IPS DF 6.9 (cell line): ENCODE measurements at places on chromosomes 11 and 22.

- no peak for DNase-seq
Observed at GRCh38 chr22:39818094-39818493, 75.5 kb downstream of the ENTHD1 start.

GRCh38 chr22:27499121-27499520 lies 302.4 kb downstream of the MN1 start:
- no peak for DNase-seq

DNA sequence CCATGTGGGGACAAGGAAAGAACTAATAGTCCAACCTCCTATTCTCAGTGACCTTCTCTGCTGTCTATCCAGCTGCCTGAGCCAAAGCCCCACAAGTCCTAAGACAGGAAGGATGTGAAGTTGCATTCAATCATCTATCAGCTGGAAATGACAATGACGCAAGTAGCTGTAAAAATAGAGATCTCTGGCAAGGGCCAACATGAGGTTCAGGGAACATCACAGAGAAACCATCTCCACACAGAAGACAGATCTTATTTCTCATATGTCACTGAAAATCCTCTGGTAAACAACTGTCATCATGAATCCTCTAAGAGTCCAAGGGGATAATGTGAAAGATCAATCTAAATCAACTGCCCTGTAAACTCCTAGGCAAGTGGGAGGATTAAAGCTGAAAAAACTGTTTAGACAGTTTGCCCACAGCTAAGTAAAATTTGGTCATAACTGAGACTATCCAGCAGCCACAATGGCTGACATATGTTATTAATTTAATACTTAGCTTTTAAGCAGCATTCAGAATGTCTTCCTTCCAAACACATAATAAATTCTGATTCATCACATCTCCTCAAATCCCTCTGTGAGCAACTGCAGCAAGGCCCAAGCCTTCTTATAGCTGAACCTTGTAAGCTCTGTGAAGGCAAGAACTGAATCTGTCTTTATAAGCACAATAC lies 52.1 kb downstream of the ALG9 start:
- DNase-seq, result no peak

DNA sequence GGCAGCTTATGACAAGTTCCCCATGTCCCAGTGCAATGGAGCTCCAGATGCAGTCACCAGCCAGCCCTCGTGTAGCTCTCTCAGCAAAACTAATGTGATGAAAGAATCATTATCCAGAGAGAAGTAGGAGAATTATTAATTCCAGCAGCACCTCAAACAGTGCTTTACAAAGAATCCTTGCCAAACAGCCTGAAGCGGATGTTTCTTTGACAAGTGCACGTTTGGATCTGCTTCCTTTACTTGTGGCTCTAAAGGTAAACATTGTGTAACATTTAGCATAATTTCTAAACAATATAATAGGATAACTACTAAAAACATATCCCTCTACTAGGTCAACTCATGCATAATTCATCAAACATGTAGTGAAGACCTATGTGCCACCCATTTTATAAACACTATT lies 197.0 kb downstream of the FAM181B start:
- no peak for DNase-seq

GRCh38 chr11:19437760-19438159 lies 197.0 kb upstream of the E2F8 start:
- no peak for DNase-seq

DNA sequence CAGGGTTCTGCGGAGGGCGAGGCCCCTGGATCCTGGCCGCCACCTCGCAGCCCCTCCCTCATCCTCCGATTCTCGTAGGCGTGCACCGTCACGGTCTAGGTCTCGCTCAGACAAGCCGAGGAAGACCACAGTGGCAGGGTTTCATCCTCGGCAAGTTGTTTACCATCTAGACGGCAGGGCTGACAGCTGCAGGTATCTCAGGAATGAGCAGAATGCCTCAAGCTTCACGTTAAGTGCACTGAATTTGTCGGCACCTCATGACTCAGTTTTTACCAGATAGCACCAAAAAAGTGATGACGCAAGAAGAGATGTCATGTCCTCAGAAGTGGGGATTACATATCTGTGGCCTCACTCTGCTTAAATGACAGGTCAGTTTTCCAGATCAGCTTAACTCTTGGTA lies 35.1 kb downstream of the WT1 start:
- no peak for DNase-seq

GRCh38 chr11:74538680-74539079 lies 45.2 kb upstream of the LIPT2 start:
- DNase-seq, result no peak

GRCh38 chr22:36364255-36365019 lies 23.3 kb downstream of the MYH9 start:
- no peak for DNase-seq

GRCh38 chr11:210122-210802 lies 2.8 kb downstream of the RIC8A start:
- DNase-seq, result no peak

GRCh38 chr11:76062733-76063132 lies 143.6 kb downstream of the WNT11 start:
- no peak for DNase-seq

DNA sequence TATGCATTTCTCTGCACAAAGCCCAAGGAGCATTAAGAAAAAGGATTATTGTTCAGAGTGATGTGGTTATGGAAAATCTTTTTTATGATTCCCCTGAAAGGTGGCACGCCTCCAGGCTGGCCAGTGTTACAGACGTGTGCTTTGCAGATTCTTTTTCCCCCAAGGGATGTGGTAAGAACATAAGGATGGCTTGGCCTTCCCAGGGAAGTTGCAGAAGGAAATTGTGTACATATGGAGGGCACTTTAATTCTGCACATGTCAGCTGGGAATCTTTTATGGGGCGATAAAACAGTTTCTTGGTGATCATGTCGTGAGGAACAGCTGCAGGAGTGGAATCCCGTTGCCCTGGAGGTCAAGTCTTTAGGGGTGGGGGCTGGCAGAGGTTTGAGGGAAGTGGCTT lies 9.7 kb downstream of the SMARCB1 start:
- no peak for DNase-seq

GRCh38 chr11:108197351-108197750 lies 25.1 kb downstream of the NPAT start:
- no peak for DNase-seq

DNA sequence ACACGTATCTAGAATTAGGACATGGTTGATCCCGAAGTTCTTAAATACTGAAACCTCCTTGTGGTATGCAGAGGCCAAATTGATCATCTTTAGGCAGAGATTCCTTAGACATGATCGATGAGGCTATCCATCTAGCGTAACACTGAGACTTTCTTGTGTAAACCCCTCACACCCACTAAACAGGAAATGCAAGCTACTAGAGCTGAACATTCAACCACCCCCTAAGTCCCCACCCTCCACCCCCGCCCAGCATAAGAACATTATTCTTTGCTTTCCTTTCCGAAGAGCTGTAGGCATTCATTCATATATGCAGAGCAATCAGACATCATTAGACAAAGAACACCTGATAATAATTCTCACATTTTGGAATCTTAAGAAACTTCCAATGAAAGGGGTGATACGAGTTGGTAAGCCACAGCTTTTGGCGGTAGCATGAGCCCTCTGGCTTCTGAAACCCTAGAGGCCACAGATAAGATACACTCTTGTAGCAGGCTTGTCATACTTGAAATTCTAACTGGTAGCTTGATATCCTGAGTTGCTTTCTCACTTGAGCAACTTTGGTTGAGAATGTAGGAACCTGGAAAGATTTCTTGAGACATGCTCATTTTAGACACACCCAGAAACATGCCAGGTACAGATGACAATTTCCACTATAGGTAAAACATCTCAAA lies 42.2 kb downstream of the FLI1 start:
- DNase-seq, result no peak

- no peak for DNase-seq
Observed at GRCh38 chr11:23103416-23103815, 243.1 kb upstream of the CCDC179 start.

DNA sequence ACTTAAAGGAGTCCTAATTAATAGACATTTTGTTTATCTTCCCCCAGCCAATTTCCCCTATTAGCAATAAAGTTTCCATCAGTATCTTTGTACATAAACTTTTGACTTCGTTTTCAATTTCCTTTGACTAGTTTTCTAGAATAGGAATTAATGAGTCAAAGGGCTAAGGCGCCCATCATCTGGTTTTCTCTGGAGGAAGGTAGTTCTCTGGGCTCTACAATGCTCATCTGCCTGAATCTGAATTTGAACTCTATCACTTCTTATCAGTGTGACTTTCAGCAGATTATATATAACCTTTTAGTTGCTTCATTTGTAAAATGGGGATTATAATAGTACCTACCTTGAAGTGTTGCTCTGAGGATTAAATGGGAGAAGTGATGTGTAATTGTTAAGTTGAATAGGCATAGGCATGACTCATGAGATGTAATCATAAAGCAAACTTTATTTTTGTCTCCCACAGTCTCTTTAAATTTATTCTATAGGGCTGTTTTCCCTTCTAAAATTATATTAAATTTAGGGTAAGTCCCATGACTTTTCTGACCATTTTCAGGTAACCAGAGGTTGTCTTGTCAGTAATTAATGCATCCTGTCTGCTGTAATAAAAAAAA lies 5.8 kb upstream of the TUB start:
- DNase-seq, result no peak

GRCh38 chr11:303363-303762 lies 4.0 kb upstream of the IFITM5 start:
- no peak for DNase-seq

- DNase-seq, result no peak
Observed at GRCh38 chr11:83972536-83972935, 686.4 kb upstream of the CCDC90B start.

- no peak for DNase-seq
Observed at GRCh38 chr11:23377909-23378308, 517.6 kb upstream of the CCDC179 start.

- DNase-seq, result no peak
Observed at GRCh38 chr11:69241844-69242243, 52.1 kb upstream of the MYEOV start.

DNA sequence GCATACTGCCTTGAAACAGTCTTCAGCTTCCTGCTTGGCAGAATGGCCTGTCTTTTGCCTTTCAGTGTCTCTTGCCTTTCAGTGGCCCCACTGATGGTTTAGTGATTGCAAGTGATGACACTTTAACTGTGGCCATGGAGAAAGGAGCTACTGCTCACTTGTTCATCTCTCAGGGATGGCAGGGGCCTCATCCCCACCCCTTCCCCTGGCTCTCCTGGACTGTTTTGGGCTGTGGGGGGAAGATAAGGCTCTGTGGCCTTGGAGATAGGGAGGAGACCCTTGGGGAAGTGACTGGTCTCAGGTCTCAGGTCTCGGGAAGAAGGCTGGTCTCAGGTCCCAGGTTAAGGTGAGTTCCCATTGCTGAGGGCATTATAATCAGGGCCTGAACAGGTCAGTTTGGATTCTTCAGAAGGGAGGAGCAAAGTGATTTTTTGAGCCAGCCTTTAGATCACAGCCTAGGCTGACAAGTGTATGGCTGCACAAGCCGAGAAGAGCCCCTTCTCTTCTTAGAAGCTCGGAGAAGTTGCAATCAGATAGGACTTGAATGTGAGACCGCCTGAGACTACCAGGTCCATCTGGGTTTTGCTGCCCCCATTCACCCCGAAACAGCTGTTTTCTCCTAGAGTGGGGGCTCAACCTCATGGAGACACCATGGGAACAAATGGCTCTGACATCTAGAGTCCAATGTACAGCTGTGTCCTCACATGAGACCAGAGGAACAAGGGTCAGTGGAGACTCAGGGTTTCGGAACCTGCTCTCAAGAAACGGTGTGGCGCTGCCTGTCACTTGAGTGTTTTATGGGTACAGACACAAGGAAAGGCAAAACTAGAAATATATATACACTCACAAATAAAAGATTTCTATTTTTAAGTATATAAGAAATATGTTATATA lies 15.9 kb upstream of the P2RY2 start:
- no peak for DNase-seq

DNA sequence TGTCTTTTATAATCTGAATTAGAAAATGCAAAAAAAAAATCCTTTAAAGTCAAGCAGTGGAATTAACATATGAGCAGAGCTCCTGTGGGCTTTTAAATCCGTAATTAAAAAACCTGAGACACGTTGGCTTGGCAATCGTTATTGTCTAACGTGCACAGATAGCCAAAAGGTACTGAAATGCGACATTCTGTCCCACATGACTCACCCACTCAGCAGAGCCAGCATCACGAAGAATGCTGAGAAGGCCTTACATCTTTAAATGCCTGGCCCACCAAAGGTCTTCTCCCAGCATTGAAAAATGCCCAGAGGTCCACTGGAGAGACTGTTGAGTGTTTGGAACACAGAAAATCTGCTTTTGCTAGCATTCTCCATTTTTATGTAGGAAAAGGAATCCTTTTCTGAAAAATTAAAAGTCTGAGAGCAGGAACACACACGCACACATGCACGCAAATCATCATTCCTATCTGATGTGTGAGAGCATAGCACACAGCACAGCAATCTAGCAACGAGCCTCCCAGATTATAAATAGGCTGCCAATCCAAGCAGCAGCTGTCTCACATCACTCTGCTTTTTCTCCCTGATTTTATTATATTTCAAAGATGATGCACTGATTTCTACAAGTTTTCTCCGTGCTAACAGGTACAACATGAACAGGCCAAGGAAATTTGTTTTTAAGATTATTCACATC lies 94.5 kb downstream of the PHF21A start:
- no peak for DNase-seq
